SK-N-SH (cell line): ENCODE measurements at places on chromosomes 1 and 21.
A peak's percentile ranks its signal among the peaks of the same experiment; 100 is the strongest.

DNA sequence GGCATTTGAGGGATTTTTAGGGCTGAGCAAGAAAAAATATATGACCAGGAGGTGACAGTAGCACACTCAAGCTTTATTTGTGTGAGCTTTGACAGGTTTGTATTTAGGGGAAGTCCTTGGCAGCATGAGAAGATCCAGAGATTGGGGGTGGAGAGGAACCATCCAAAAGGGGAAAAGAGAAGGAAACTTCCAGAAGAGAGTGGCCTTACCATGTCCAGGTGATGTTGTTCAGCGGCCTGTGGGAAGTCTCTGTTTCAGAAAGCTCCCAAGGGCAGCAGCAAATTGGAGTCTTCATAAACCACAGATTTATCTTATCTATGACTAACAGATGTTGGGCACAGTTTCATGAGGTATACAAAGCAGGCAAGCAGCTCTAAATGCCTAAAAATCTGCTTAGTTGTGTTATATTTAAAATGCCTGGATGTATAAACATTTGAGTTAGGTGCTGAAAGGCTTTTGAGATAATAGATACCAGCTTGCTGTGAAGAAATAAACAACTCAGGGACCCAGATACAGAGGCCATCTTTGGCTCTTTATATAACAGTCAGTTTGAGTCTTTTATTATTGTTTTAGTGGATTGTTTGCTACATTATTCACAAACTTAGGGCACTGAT, 21.2 kb upstream of the ADAR start:
- DNase-seq: no peak

DNA sequence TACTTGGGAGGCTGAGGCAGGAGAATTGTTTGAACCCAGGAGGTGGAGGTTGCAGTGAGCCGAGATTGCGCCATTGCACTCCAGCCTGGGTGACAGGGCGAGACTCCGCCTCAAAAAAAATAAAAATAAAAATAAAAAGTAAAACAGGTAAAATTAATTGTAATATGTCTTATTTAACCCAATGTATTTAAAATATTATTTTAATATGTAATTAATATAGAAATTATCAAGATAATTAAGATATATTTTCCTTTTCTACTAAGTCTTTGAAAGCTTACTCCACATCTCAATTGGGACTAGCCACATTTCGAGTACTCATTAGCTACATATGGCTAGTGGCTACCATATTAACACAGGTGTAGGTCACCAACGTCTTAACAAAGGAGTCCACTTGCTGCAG, 61.6 kb upstream of the IPO9 start:
- no peak for DNase-seq

- no peak for DNase-seq
Observed at GRCh38 chr1:42748461-42749410, 8.7 kb upstream of the CLDN19 start.

- no peak for DNase-seq
Observed at GRCh38 chr1:243718893-243719292, 131.2 kb downstream of the AKT3 start.

GRCh38 chr1:87791931-87792740, 463.5 kb downstream of the LMO4 start:
- no peak for DNase-seq

DNA sequence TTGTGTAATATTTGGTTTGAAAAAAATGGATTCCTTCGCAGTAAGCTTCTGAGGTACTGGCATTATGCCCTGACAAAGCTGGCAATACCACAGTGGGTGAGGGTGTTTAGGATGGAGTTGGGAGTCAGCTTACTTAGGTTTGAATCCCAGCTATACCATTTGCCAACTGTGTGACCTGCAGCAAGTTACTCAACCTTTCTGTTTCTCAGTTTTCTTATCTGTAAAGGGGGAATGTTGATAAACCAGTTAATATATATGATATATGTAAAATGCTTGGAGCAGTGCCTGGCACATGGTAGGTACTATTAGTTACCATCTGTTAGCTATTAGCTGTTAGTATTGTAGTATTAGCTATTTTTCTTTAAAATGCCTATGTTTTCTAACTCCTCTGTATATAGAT, 4.9 kb upstream of the HDGF start:
- no peak for DNase-seq

GRCh38 chr1:169701261-169702005, 10.0 kb downstream of the SELL start:
- no peak for DNase-seq

DNA sequence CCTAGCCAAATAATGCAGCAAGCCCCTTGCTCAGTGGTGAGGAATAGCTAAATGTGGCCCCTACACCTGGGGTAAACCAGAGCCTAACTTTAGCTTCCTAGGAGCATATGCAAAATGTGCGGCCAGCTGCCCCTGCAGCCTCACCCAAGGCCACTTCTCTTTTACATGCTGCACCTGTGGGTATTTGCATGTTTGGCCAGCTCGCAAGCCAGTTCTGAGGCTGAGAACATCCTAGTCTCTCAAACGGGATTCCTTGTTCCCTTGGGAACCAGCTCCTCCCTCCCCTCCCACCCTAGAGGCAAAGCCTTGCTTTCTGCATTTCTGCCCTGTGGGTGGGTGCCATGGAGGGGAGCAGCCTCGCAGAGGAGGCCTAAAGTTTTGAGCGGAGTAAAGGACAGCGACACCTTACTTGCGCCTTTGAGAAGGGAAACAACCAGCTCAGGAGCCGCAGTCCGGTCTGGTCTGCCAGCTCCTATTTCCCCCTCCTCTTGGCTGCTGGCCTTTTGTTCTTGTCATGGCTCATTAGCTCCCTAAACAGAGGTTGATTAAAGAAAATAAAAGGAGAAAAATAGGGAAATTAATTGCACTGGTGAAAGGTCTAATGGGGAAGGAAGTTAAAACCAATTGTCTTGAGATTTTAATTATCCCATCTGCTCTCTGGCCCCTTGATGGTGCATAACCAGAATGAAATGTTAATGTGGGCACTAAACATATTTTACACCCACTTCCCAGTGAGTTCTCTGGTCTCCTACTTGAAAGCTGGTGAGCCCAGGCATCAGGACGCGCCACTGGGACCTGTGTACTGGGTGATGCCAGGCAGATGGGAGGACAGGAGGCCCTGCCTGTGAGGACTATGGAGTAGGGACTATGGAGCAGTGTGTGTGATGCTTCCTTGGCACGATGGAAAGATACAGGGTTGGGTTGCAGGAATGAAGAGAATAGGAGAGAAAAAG, 68.7 kb downstream of the TEX35 start:
- no peak for DNase-seq

- DNase-seq: no peak
Observed at GRCh38 chr1:34380526-34381124, 203.9 kb downstream of the C1orf94 start.

DNA sequence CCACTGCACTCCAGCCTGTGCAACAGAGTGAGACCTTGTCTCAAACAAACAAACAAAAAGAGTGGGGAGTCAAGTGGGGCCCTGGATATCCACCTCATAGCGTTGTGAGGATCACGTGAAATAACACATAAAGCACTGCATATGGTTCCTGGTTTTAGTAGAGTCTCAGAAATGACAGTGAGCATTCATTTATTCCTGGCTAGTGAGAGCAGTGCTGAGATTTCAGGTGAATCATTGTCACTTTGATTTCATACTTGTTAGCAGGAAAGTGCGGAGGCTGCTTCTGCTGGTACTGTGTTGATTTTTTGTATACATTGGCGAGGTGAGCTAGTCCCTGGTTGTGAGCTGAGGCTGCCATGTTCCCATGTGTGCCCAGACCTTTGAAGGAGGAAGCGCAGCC, 22.9 kb downstream of the ARHGEF10L start:
- no peak for DNase-seq

GRCh38 chr21:28174701-28175100, 818.0 kb downstream of the LTN1 start:
- DNase-seq: no peak

DNA sequence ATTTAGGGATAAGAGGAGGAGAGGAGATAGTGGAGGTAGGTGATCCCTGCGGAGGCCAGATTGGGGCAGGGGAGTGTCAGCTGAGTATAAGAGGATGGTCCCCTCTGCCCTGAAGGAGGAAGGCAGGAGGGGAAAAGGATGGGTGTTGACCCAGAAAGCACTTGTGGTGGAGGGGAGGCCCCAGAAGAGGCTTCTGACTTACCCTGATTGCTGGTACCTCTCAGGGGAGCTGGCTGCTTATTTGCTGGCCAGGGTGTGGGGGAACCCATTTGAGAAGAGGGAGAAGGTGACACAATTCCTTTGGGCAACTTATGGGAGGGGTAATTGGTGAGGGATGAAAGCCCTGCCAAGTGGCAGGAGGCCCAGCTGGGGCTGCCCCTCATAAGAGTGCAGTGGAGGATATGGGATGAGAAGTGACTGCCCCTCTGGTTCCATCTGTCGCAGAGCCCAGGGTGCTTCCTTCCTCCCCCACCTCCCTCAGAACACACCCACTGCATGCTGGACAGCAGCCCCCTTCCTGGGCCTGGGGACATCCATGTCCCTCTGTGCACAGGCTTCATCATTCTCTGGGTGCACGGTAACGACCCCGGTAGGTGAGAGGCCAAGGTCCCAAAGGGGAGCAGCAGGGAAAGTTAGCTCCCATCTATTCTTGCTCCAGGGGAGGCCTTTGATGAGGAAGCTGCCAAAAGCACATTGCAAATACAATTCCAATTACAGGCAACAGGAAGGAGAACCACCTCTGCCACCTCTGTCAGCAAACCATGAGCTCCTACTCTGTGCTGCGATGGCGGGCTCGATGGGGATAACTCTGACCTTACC, 1.4 kb upstream of the PCSK9 start:
- no peak for DNase-seq

DNA sequence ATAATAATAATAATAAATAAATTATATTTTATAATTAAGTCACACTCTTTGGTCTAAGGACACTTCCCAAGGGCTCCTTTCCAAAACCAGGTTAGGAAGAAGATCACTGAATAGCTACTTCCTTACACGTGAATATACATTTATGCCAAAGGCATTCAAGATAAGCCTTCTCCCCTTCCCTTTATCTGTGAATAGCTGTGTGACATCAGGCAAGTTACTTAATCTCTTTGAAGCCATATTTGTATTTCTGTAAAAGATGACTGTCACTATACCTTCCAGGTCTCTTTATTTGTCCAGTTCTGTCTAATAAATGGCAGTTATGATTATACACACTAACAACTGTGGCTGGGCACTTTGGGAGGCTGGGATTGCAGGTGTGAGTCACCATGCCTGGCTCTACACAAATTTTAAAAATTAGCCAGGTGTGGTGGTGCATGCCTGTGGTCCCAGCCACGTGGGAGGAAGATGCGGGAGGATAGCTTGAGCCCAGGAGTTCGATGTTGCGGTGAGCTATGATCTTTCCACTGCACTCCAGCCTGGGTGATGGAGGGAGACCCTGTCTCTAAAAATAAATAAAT, 5.5 kb upstream of the RNF11 start:
- no peak for DNase-seq

- DNase-seq: no peak
Observed at GRCh38 chr1:160835751-160836150, 26.9 kb downstream of the CD244 start.

- no peak for DNase-seq
Observed at GRCh38 chr1:14875524-14876509, 277.3 kb downstream of the KAZN start.

DNA sequence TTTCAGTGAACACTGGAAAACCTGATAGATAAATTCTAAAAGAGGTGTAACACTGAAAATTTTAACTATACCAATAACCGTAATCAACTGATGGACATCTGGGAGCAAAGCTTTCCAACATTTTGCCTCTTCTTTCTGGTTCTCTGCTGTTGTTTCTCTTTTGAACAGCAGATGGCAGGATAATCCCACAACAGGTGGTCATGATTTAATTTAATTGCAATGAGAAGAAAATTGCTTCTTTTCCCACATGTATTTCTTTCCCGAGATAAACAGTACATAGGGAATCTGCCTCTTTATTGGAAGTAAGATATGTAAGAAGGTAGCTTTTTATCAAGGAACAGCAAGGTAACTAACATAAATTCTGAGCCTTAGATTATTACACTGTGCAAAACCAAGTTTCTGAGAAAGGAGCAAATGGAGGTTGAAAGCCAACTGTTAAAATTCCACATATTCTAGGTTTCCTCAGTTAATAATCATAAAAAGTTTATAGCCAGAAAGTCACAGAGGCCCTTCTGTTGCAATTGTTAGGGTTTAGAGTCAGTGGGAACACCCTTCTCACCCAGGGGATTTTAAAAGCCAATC, 72.9 kb downstream of the RPS6KA1 start:
- peak; percentile 69 for DNase-seq

GRCh38 chr1:13965770-13966398, 265.9 kb downstream of the PRDM2 start:
- peak; percentile 57 for DNase-seq

DNA sequence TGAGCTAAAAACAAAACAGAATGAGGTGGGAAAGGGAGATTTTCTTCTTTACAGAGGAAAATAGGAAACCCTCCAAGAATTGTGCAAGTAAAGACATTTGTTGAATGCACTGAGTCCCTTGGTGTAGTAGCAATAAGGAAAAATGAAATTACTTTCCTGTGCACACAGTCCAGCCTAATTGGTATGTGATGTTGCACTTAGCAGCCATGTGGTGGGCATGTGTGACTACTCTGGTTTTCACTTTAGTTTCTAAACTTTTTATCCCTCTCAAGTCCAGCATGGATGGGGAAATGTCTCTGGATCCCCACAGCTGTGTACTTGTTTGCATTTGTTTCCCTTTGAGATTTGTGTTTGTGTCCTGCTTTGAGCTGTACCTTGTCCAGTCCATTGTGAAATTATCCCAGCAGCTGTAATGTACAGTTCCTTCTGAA, 7.1 kb upstream of the AGO3 start:
- no peak for DNase-seq

GRCh38 chr1:197744979-197745378, 30.3 kb downstream of the DENND1B start:
- no peak for DNase-seq

- DNase-seq: no peak
Observed at GRCh38 chr1:19073311-19074186, 117.1 kb upstream of the IFFO2 start.

DNA sequence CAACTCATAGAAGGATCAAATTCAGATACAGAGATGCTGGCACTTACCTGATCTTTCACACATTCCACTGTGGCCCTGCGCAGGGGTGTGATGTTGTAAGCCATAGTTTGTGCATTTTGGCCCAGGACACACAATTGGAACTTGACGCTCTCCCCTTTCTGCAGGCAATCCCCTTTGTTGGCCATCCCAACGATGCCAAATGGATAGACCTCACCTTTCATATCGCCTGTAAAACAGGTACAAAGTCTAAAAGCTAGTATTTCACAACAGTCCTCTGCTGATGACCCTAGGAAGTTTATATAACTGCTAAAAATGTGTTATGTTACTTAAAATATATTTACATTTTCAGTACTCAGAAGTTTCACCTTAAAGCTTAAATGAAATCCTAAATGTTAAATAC, 3.9 kb upstream of the NRAS start:
- DNase-seq: no peak
